ENCODE measurements at places on chromosomes 1 and 21.

DNA sequence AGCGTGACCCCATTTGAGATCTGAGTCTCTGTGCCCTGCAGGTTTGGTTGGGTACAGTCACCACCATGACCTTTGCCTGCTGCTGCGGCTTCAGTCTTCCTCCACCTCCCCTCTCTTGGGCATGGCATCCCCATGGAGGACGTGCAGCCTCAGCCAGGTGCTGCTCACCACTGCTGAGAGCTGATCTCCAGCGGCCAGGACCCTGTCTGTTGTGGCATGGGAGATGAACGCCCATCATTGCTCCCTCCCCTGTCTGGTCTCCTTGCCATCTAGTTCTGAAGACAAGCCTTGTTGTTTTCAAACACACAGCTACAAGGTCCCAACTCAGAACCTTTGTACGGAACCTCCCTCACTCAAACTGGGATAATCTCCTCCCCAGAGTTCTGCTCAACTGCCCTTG lies 19.2 kb upstream of the PKP1 start:
- no peak for DNase-seq

GRCh38 chr1:145891587-145892485 lies 6.2 kb upstream of the ANKRD35 start:
- peak; percentile 74 for DNase-seq

DNA sequence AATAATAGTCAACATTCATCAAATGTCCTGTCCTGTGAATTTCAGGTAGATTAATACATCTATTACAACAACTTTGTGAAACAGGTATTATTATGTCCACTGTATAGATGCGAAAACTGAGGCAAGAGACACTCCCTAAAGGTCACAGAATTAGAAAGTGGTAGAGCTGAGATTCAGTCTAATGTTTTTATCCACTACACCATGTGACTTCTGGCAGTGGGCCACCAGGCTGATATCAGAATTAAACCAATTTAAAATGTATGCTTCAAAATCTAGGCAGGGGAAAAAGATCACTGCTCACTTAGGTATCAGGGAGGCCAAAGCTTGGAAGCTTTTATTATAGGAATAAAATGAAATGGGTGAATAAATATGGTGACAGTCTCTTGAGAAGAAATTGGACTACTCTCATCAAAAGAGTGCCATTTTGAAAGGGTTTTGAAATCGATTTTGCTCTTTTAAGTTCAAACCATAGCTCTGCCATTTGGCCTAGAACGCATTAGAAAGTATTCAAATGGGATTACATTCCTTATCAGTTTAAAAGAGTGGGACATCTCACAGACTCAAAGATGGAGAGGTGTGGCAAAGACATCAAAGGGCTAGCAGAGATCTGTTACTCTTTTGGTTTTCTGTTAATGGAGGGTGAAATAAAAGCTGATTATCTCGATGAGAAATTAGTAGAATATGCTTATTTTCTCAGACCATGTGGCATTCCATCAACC lies 1.9 kb downstream of the DDAH1 start:
- no peak for DNase-seq

- DNase-seq, result peak; percentile 29
These were observed 1719.5 kb downstream of the MRPL39 start for GRCh38 chr21:23887725-23888306.

GRCh38 chr1:6723621-6724428 lies 22.2 kb upstream of the DNAJC11 start:
- DNase-seq, result no peak

GRCh38 chr1:2950926-2951305 lies 70.4 kb upstream of the ACTRT2 start:
- DNase-seq, result no peak

GRCh38 chr1:210728437-210729149 lies 399.9 kb downstream of the HHAT start:
- DNase-seq, result no peak

DNA sequence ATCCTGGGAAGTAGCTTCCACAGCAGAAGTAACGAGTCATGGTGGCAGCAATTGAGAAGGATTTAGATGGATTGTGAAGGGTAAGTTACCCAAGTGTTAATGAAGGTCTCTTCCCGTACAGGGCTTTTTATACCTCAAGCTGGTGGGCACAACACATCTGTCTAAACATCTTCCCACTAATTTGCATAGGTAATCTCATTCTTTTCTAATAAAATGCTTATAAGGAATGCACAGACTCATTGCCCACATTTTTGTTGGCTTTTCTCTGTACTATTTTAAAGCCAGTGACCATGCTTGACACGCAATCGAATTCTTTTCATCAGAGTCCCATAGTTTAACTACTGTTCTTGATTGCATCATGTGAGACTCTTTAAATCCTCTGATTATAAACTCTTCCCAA lies at the start of gene KRTAP7-1:
KRTAP7-1 (minus strand) TSS at position 101 of the 400 bp plus-strand sequence; CDS start at position 40, 61 bp downstream.
- DNase-seq, result no peak

GRCh38 chr1:204438628-204439027 lies 27.0 kb upstream of the PPP1R15B start:
- DNase-seq, result peak; percentile 41

DNA sequence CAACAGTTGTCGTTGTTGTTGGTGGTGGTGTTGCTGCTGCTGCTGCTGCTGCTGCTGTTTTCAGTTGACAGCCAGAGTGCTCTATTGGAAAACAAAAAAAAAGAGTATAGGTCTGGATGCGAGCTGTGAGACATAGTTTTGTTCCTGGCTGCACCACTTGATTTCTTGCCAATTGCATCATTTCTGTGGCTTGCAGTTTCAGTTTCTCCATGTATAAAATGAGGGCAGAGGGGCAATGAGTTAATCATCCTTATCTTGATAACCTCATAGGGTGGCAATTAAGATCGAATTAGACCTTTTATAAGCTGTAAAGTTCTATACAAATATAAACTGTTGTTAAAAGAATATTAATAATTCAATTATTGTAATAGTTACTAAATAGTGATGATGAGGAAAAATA lies 156.7 kb downstream of the DMRTA2 start:
- DNase-seq, result no peak

GRCh38 chr1:36821386-36821785 lies 212.9 kb downstream of the GRIK3 start:
- DNase-seq, result no peak

GRCh38 chr1:154695985-154696384 lies 88.0 kb upstream of the ADAR start:
- no peak for DNase-seq

- DNase-seq, result peak; percentile 48
These were observed 1.2 kb downstream of the PIGP start for GRCh38 chr21:37071561-37072273.

GRCh38 chr1:226566760-226567159 lies 18.2 kb downstream of the STUM start:
- DNase-seq, result no peak

GRCh38 chr1:119743776-119744597 lies 24.7 kb downstream of the HMGCS2 start:
- peak; percentile 67 for DNase-seq

All from activated T-cell treated with anti-CD3 and anti-CD28 coated beads, Interleukin-2, amount 50 U/mL, for 48 hours (primary cell).